Lower lobe of right lung (tissue), 2 donors: ENCODE measurements at places on chromosomes 4 and X. TPM values are rescaled to one million over a fixed set of nuclear protein-coding genes. Genes with fewer than 3 reads are reported as not detected.

GRCh38 chr4:182604161-182604622 is 313.0 kb downstream of the DCTD start:
- H3K27me3 ChIP-seq: no peaks in the 10 kb centered on the region
- no peak overlapping the region for H3K4me3 ChIP-seq
- no peaks in the 10 kb centered on the region for H3K36me3 ChIP-seq
- no peak overlapping the region for H3K27ac ChIP-seq

- no peaks in the 10 kb centered on the region for H3K36me3 ChIP-seq
- no peaks in the 10 kb centered on the region for H3K4me1 ChIP-seq
- H3K4me3 ChIP-seq: no peak overlapping the region
- no peak overlapping the region for H3K27ac ChIP-seq
- no peaks in the 10 kb centered on the region for H3K27me3 ChIP-seq
Observed at GRCh38 chrX:38175139-38175538, 45.5 kb downstream of the SRPX start.

The SLAIN2 gene
- 91.6 TPM for total RNA-seq

The TBC1D8B gene
- 7.4 TPM for total RNA-seq

DNA sequence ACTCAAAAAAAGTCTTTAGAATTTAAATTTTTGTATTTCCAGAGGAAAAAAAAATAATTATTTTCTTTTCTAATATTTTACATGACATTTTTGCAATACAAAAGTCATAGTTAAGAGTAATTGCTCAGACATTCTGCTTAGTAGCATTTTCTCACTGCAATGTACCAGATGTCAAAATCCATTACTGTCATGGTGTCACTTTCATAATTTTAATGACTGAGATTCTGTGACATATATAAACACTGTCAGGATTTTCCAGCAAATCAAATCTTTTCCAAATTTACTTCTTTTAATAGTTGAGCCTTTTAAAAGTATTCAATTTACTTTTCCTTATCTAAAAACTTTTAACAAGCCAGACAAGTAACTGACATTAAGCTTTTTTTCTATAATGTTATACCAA is 422.7 kb downstream of the GRIA2 start:
- H3K4me1 ChIP-seq: no peaks in the 10 kb centered on the region
- no peak overlapping the region for H3K4me3 ChIP-seq
- H3K27me3 ChIP-seq: no peaks in the 10 kb centered on the region
- H3K36me3 ChIP-seq: no peaks in the 10 kb centered on the region

The AWAT2 gene
- total RNA-seq: 1.0 TPM

GRCh38 chr4:112664611-112665010 is 27.7 kb downstream of the LARP7 start:
- no peaks in the 10 kb centered on the region for H3K4me1 ChIP-seq
- no peak for DNase-seq
- H3K4me3 ChIP-seq: no peak overlapping the region
- H3K36me3 ChIP-seq: no peaks in the 10 kb centered on the region

DNA sequence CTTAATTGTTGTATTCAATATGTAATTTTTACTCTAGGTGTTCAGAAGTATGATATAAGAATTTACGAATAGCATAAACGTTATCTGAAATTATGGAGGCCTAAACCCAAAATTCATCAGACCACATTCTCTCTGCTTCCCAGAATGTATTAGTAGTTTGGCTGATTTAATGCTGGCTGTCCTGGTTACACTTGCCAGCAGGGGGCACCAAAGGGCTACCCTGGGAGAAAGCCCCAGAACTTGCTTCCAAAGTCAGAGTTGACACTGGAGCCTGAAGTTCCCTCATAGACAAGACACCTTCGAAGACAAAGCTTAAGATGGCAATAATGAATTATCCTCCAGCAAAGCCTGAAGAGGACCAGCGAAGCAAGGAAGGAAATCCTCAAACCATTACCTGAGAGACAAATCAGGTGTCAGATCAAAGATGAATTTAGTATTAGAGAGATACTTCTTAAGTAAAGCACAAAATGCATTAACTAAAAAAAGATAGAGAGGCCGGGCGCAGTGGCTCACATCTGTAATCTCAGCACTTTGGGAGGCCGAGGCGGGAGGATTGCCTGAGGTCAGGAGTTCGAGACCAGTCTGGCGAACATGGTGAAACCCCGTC is 11.3 kb upstream of the ANOS1 start:
- H3K4me3 ChIP-seq: no peak overlapping the region
- no peaks in the 10 kb centered on the region for H3K27me3 ChIP-seq
- peak; percentile 62 for DNase-seq
- H3K4me1 ChIP-seq: no peaks in the 10 kb centered on the region

The CHRDL1 gene
- total RNA-seq: 60.6 TPM

The TEX13B gene
- total RNA-seq: not detected

- no peak for DNase-seq
- H3K4me3 ChIP-seq: no peak overlapping the region
- no peaks in the 10 kb centered on the region for H3K4me1 ChIP-seq
- no peaks in the 10 kb centered on the region for H3K27me3 ChIP-seq
Observed at GRCh38 chr4:67918428-67918827, 34.6 kb upstream of the TMPRSS11D start.

DNA sequence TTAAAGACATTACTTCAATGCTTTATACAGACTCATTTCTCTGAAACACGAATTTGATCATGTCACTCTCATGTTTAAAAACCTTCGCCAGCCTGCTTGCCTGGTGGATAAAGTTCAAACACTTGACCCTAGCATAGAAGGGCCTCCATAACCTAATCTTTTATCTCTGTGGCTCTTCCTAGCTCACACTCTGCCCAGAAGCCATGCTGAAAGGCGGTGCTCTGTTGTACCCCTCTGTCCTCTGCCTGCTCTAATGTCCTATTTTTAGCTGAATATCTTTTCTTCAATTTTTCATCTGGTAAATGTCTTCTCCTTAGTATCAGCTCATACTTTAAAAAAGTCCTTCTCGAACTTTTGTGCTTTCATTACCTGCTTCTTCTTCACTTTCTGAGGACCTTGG is 302.6 kb upstream of the BOD1L1 start:
- H3K36me3 ChIP-seq: no peaks in the 10 kb centered on the region
- no peak for DNase-seq
- no peaks in the 10 kb centered on the region for H3K4me1 ChIP-seq
- H3K4me3 ChIP-seq: no peak overlapping the region
- H3K27ac ChIP-seq: no peak overlapping the region
- H3K27me3 ChIP-seq: no peaks in the 10 kb centered on the region
